ENCODE measurements at places on chromosomes 2 and 18.

DNA sequence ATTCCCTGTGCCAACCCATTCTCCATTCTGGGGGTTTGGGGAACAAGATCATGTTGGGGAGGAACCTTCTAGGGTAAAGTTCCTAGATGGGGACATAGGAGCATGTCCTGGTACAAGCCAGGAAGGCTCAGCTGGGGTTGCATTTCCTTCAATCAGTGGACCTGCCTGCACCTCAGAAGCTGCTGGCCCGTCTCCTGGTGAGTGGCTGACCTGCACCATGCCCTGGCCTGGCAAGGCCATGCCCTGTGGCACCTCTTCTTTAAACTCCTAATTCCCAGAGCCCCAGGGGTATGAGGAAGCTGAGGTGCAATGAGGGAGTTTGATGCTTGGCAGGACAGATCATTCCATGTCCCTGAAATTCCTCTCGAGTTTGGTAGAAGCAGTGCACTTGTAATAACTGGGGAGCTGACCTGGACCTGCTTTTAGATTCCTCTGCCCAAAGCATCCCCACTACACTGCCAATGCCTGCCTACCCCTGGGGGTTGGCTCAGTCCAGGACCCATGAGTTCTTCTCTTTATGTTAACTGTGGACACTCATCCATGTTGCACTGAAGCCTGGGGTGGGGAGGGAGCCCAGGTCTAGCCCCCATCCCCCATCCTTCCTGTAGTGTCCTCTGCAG lies 25.3 kb downstream of the MROH2A start:
- DNase-seq, result no peak

DNA sequence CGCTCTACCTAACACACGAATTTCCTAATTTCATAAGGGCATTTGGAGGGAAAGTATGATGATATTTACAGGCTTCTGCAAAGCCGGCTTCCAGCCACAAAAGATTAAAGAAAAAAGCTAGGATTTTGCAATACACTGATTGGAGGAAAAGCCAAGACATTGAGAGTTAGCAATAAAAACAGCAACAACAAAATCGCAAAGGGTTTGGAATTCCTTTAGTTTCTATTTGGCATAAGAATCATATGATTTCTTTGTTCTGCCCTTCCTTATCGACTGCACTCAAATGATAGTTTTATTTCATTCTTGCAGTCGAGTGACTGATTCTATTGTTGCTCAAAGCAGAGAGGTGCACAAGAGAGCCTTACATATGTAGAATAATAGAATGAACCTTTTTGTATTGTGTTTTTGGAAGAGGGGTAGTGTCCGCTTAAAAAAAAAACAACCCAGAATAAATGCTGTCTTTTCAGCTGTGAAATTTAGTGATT lies 3.9 kb upstream of the ZNF532 start:
- no peak for DNase-seq

DNA sequence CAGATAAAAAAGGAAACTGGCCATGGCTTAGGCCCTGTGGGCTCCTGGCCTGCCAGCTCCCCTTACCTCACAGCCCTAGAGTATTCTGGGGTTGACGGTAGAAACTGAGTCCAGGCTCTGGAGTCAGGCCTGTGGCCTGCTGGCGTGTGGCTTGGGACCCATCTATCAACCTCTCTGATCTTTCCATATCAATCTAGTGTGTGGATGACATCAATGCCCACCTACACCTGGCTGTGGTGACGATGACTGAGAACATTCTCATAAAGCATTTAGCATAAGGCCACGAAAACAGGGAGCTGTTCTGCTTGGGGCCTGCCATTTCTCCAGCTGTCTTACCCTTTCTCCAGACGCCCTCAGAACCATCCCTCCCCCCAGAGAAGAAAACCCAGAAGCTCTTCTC lies 17.9 kb downstream of the PCARE start:
- no peak for DNase-seq

DNA sequence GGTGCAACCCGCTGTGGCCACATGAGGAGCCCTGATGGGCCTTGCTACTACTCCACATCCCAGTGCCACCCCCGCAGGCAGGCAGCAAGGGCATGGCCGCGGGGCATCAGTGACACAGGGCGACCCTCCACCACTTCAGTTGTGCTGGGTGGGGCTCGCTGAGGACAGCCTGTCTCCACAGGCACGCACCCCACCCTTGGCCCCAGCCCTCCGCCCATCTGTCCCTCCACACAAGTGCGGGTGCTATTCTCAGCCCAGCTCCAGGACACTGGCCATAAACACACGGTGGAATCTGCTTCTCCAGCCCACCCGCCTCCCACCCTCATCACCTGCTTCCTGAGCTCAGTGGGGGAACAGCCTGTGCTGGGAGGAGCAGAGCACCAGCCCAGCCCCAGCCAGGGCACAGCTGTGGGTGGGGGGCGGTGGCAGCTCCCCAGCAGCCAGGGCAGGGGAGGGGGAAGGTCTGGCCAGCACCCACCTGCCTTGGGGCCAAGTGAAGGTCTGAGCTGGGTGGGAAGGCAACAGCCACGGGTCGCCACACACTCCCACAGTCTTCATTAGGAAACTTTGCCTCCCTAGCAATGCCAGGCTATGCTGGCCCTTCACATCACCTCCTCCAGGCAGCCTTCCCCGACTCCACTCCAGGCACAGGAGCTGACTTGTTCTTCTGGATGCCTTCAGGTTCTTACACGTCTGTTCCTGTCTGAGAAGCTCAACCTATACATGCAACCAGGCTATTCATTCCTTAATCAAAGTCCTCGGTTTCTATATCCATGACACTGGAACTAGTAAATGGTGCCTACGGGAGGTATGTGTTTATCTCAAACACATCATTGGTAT lies 16.5 kb downstream of the BIN1 start:
- no peak for DNase-seq

- no peak for DNase-seq
Measured at GRCh38 chr2:204143216-204144014, 206.9 kb downstream of the ICOS start.

GRCh38 chr2:43622931-43623451 lies 14.1 kb upstream of the PLEKHH2 start:
- no peak for DNase-seq

Measured in activated CD8-positive, alpha-beta memory T cell treated with anti-CD3 and anti-CD28 coated beads for 4 hours (primary cell).